Foreskin keratinocyte (primary cell): ENCODE measurements at places on chromosomes 4 and X. TPM values are rescaled to one million over a fixed set of nuclear protein-coding genes. Genes with fewer than 3 reads are reported as not detected.

SUPT20HL1 gene
- total RNA-seq = not detected in 2 replicates

GRCh38 chrX:138748480-138748879, 37.0 kb upstream of the FGF13 start:
- DNase-seq = no peak

ADGRL3 gene
- total RNA-seq = 0.60 and 0.78 TPM in 2 replicates

- DNase-seq = no peak
Observed at GRCh38 chrX:39304746-39305145, 503.5 kb downstream of the MID1IP1 start.

DNA sequence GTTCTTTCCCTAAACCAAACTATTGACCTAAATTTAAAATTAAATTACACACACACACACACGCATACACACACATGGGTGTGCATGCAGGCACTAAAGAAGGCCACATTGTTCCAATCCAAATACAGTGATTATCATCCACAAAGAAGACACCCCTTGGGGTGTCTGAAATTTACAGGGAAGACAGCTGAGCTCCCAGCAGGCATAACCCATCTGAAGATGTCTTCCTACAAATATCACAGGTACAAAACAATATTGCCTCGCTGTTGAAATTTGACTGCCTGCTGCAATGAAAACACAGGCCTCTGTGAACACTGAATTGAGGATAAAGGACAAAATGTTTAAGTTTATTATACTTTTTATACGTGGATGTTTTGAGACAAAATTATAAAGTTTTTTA, 50.2 kb upstream of the SLC7A11 start:
- DNase-seq = no peak

PUDP gene
- total RNA-seq = 16.4 and 18.5 TPM in 2 replicates
